ENCODE measurements at places on chromosomes 2 and 18.

DNA sequence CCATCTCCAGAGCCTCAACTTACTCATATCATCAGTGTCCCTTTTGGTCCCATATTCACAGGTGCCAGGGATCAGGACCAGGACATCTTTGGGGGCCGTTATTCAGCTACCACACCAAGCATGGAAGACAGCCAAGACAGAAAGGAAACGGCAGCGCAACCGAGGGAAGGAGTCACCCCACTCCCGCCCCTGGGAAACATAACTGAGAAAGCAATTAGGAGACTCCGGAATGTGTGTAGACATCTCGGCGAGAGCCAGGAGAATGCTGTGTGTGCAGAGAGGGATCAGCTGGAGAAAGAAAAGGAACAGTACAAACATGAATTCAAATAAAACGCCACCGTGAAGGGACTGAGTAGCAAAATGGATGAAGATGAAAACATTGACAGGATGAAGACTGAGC is 13.4 kb upstream of the BOK start:
- peaks cover 4% of the 10 kb centered on the region for H3K4me1 ChIP-seq
- no peaks in the 10 kb centered on the region for H3K36me3 ChIP-seq
- peaks cover 18% of the 10 kb centered on the region for H3K27me3 ChIP-seq
- DNase-seq: no peak

DNA sequence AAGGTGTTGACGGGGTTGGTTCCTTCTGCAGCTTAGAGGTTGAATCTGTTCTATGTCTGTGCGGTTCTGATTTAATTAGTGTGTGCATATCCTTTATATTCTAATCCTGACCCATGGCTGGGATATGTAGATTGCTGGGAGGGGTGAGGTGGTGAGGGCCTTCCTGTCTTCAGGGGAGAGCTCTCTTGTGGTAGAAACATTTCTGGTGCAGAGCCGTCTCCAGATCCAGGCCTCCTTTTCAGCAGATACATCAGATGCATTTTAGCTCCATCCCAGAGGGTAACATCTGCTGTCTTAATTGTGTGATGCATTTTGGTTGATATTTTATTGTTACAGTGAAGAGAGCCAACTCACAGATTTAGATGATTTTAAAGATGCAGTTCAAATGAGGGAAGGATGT is 227.8 kb downstream of the AGAP1 start:
- no peak for DNase-seq
- no peak overlapping the region for H3K27ac ChIP-seq
- peaks cover 6% of the 10 kb centered on the region for H3K4me1 ChIP-seq
- no peak overlapping the region for H3K4me3 ChIP-seq
- H3K27me3 ChIP-seq: no peaks in the 10 kb centered on the region

DNA sequence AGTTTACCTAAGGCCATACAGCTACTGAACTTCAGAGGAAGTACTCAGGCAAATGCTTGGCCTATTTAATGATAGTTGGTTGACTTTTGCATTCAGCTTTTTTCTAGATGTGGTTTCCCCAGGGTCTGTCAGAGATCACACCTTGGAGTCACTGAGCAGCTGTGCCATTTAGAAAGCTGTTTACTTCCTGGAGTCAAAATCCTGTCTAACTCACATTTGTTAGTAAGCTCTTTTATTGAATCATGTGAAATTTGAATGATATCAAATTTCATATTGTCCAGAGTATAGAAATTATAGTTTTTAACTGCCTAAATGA is 7.6 kb upstream of the TRIB2 start:
- DNase-seq: no peak
- no peak overlapping the region for H3K4me3 ChIP-seq
- no peak overlapping the region for H3K27ac ChIP-seq
- H3K36me3 ChIP-seq: no peaks in the 10 kb centered on the region

- H3K27ac ChIP-seq: no peak overlapping the region
- no peak overlapping the region for H3K4me3 ChIP-seq
- H3K27me3 ChIP-seq: no peaks in the 10 kb centered on the region
- no peak for DNase-seq
- H3K4me1 ChIP-seq: peaks cover 7% of the 10 kb centered on the region
- peaks cover 20% of the 10 kb centered on the region for H3K36me3 ChIP-seq
These were observed 113.3 kb upstream of the ODC1 start for GRCh38 chr2:10561288-10562035.

DNA sequence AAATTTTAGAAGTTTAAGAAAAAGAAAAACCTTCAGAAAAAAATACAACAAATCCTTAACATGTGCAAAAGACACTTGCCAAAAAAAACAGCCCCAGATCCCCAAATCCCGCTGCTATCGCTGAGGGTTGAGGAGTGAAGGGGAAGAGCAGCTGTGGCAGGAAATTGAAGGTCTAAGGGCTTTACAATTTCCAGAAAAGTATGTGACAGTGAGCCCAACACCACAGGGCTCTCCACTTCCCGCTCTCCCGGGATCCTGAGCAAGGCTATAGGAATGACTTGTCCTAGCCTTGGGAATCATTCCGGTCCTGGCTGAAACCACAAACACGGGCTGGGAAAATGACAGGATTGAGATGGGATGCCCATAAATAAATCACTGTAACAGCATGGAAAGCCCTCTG is 191.4 kb downstream of the TMEM163 start:
- peaks cover 4% of the 10 kb centered on the region for H3K27me3 ChIP-seq
- H3K4me1 ChIP-seq: peaks cover 5% of the 10 kb centered on the region
- no peaks in the 10 kb centered on the region for H3K36me3 ChIP-seq
- no peak overlapping the region for H3K4me3 ChIP-seq
- DNase-seq: no peak
- no peak overlapping the region for H3K27ac ChIP-seq

- DNase-seq: no peak
- peaks cover 6% of the 10 kb centered on the region for H3K27me3 ChIP-seq
- no peaks in the 10 kb centered on the region for H3K36me3 ChIP-seq
- no peak overlapping the region for H3K4me3 ChIP-seq
- H3K27ac ChIP-seq: no peak overlapping the region
These were observed 23.6 kb upstream of the SLC9A4 start for GRCh38 chr2:102449370-102449974.

DNA sequence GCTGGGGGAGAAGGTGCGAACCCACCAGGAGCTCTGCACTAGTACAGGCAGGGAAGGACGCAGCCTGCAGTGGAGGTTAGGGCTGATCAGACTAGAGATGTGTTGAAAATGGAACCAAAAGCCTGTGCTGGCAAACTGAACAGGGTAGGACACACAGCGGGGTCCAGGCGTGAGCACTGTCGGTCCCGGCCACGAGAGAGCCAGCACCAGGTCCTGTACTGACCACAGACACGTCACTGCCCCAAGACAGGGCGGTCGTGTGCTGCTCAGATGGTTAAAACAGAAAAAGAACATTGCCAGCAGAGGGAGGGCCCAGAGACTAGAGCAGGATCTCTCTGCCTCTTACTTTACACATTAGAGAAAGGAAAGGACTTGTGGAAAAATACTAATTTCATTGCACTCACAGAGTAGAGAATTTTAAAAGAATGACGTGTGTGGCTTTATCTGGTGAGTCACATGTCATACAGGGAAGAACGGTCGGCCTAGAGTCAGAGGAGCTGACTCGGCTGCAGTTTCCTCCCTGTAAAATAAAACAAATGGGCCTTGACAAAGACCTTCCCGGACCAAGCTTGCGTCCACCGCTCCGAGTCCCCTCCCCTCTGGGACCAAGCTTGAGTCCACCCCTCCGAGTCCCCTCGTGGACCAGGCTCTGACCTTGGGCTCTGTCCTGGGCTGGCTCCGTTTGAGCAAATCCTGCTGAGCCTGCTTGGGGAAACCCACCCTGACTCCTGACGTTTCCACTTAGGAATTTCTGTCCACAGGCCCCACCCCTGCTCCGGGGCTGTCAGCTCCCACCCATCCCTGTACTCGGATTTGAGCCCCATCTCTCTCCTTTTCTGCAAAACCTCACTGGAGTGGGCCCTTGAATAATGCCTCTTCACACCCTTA is 16.7 kb upstream of the ADI1 start:
- DNase-seq: no peak
- peak overlapping the region; percentile 84 for H3K4me3 ChIP-seq
- peak overlapping the region; percentile 99 for H3K27ac ChIP-seq

- no peaks in the 10 kb centered on the region for H3K4me1 ChIP-seq
- peaks cover 12% of the 10 kb centered on the region for H3K27me3 ChIP-seq
- no peaks in the 10 kb centered on the region for H3K36me3 ChIP-seq
- no peak overlapping the region for H3K4me3 ChIP-seq
- no peak for DNase-seq
- no peak overlapping the region for H3K27ac ChIP-seq
These were observed 61.1 kb upstream of the ZNG1B start for GRCh38 chr2:113376253-113376912.

DNA sequence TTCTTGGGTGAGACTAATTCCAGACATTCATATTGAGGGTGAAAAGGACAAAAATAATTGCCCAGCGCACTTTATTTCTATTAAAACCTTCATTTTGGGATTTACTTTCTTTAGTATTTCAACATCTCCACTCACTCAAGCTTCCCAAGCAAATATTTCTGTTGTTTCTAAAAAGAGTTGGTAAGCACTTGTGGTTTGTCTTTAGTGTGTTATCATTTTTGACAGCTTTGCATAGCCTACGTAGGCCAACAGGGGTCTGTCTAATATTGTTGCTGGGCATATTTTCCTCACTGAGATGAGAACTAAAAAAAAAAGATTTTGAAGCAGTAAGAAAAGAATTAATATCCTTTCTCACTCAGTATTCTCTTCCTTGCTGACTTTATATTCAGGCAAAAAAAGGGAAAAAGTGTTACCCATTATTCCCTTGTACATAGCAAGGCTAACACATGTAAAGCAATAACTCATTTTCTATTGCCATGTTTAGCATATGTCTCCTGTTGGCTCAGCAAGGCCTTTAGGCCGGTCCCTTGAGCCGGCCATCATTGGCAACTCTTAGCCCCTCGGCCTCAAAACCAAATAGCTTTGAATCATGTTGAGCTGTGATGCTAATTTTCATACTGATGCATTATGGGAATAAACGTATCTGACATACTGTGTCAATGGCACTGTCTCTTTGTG is 494.2 kb downstream of the ARHGAP15 start:
- no peak overlapping the region for H3K27ac ChIP-seq
- peaks cover 3% of the 10 kb centered on the region for H3K27me3 ChIP-seq
- peaks cover 13% of the 10 kb centered on the region for H3K4me1 ChIP-seq
- no peak overlapping the region for H3K4me3 ChIP-seq
- no peak for DNase-seq
- H3K36me3 ChIP-seq: no peaks in the 10 kb centered on the region

GRCh38 chr2:72538486-72538885 is 287.3 kb downstream of the EXOC6B start:
- DNase-seq: no peak
- H3K4me3 ChIP-seq: no peak overlapping the region
- H3K36me3 ChIP-seq: peaks cover 14% of the 10 kb centered on the region
- H3K27ac ChIP-seq: peak overlapping the region; percentile 5

DNA sequence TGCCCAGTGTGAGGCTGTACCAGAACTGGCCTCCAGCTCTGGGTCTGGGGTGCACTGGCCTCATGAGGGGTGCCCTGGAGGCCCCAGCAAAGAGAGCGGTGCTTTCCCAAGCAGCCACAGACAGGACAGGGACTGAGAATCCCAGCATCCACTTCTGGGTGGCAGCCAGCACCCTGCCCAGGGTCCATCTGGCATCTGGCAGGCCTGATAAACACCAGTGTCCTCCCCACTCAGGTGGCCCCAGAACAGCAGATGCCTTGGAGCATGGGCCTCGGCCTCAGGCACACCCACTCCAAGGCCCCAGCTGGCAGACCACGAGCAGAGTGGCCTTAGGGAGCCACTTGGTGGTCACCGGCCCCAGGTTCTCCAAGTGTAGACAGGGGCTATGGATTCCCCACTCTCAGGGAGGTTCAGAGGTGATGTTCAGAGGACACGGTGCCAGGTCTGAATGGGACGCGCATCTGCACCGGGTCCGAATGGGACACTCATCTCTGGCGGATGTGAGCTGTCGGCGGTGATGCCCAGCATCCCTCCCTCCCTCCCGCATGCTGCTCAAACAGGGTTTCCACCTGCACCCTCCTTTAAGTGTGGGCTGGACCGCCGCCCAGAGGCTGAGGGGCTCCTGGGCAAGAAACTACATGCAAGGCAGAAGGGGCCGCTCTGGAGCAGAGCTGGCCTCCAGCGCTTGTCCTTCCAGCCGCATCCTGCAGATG is 82.2 kb upstream of the GPC1 start:
- peaks cover 19% of the 10 kb centered on the region for H3K27me3 ChIP-seq
- no peak for DNase-seq
- no peak overlapping the region for H3K4me3 ChIP-seq
- H3K4me1 ChIP-seq: no peaks in the 10 kb centered on the region
- no peaks in the 10 kb centered on the region for H3K36me3 ChIP-seq

- H3K4me1 ChIP-seq: no peaks in the 10 kb centered on the region
- no peak for DNase-seq
- H3K27me3 ChIP-seq: no peaks in the 10 kb centered on the region
- H3K36me3 ChIP-seq: no peaks in the 10 kb centered on the region
- no peak overlapping the region for H3K4me3 ChIP-seq
- H3K27ac ChIP-seq: no peak overlapping the region
These were observed 28.0 kb downstream of the ANKRD29 start for GRCh38 chr18:23634692-23635091.

- no peak overlapping the region for H3K27ac ChIP-seq
- DNase-seq: no peak
- peaks cover 13% of the 10 kb centered on the region for H3K4me1 ChIP-seq
- H3K36me3 ChIP-seq: no peaks in the 10 kb centered on the region
- H3K27me3 ChIP-seq: no peaks in the 10 kb centered on the region
These were observed 105.1 kb upstream of the GALNT5 start for GRCh38 chr2:157152362-157152761.

- H3K36me3 ChIP-seq: no peaks in the 10 kb centered on the region
- no peaks in the 10 kb centered on the region for H3K27me3 ChIP-seq
- H3K4me3 ChIP-seq: no peak overlapping the region
- H3K27ac ChIP-seq: no peak overlapping the region
These were observed 809.2 kb downstream of the CNTNAP5 start for GRCh38 chr2:124834331-124834730.

DNA sequence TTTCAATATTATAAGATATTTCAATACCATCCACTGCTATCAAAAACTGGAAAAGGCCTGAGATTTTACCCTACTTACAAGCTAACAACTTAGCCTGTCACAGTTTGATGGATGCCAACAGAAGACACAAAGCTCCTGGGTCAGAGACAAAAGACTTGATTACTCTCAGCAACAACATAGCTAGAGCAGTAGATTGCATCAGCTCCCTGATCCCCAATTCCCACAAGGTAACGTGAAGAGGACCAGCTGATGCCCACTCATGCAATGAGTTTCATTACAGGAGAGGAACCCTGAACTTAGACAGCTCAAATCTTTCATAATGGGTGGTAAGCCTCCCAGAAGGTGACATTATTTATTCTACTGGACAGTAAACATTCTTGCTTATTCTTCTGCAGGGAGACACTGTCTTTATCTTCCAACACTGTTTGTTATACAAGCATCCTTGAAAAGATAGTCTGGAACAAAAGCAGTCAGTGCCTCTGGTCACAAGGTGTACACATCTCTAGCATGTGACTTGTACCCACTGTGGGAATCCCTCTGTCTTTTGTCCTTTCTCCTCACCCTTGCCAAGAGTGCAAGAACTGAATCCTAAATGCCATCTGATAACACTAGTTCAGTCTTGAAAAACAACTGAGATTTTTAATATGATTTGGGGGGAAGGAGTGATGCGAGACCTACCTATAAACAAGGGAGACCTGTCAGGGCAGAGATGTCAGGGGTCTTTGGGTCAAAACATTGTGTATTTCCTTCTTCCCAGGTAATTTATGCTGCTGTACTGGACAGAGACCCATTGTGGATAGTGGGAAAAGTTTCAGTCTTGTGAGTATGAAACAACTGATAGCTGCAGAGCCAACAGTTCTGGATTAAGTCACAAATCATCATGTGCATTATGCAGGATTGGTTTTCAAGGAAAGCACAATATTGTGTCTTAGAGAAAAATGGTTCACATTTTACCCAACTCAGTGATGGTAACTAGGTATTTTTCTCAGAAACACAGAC is 102.4 kb downstream of the AOX1 start:
- H3K4me3 ChIP-seq: no peak overlapping the region
- DNase-seq: no peak
- no peaks in the 10 kb centered on the region for H3K4me1 ChIP-seq
- H3K27ac ChIP-seq: no peak overlapping the region

Measured in type B pancreatic cell (in vitro differentiated cells).